ENCODE measurements at places on chromosomes 6 and 20.
A peak's percentile ranks its signal among the peaks of the same experiment; 100 is the strongest.

- no peak for DNase-seq
Observed at GRCh38 chr20:57675773-57676172, 34.0 kb downstream of the PMEPA1 start.

GRCh38 chr6:111841822-111842221, 31.4 kb downstream of the FYN start:
- DNase-seq: peak; percentile 91

GRCh38 chr6:31145386-31145785, 6.5 kb upstream of the PSORS1C2 start:
- no peak for DNase-seq

DNA sequence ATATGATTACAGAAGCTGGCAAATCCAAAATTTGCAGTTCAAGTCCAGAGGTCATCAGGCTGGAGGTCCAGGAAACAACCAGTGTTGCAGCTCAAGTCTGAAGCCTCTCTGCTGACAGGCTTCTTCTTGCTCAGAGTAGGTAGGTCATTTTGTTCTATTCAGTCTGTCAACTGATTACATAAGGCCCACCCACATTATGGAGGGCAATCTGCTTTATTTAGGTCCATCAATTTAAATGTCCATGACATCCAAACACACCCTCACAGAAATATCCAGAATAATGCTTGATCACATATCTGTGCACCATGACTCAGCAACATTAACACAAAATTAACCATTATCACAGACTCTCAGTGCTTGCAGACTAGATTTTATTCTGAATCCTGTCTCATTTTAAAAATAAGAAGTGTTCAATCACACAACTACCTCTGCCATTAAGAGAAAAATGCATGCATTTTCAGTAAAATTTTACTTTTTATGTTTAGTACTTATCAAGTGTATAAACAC, 759.2 kb upstream of the ADGRB3 start:
- no peak for DNase-seq

- DNase-seq: no peak
Observed at GRCh38 chr6:61949161-61949560, 336.9 kb downstream of the KHDRBS2 start.

DNA sequence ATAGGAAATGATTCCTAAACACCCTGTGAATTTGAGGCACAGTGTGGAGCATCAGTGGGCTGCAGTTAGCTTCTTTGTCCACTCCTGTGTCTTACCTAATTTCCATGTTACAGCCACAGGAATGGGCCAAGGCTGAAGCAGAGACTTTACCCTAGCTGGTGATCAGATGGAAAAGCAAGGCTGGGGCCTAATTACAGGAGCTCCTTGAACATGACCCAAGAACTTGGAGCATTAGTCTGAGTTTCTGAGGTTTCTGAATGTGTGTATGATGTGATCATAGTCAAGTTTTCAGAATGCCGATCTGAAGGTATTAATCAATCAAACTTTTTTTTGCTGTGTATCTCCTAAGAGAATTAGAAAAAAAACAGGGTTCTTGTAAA, 18.0 kb downstream of the HECA start:
- DNase-seq: peak; percentile 74
